ENCODE measurements at places on chromosomes 4 and X.

- DNase-seq = no peak
Observed at GRCh38 chrX:124475358-124475757, 129.0 kb downstream of the SH2D1A start.

- DNase-seq = no peak
Observed at GRCh38 chrX:33160273-33160672, 51.1 kb downstream of the DMD start.

DNA sequence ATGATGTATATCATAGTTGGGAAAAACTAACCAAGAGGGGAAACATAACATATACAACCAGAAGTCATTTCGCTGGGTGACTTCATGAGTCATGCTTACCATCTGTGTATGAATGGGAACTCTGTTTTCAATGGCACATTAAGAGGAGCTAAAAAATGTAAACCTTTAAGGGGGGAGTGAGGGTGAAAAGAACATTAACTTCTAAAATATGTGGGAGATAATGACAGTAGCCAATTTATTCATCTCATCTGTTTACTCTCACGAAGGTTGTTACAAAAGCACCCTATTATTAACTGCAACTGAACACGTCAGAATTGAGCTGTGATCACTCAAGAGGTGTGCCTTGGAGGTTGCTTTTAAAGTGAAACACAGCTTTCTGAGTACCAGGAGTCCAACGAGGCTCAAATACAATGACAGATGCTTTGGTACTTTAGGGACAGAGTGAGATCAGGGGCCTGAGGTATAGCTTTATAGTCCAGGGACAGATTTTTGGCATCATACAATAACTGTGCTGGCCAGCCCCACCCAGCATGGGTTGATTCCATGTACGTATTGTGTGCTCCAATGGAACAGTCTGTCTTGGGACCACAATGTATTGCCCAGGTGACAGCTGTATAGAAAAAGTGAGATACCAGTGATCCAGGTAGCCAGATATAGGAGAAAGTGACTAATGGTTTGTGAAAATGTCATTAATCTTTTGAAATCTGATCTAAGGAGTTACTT, 107.3 kb downstream of the AMMECR1 start:
- DNase-seq = no peak

- no peak for DNase-seq
Observed at GRCh38 chr4:132396636-132397035, 752.5 kb upstream of the PCDH10 start.

DNA sequence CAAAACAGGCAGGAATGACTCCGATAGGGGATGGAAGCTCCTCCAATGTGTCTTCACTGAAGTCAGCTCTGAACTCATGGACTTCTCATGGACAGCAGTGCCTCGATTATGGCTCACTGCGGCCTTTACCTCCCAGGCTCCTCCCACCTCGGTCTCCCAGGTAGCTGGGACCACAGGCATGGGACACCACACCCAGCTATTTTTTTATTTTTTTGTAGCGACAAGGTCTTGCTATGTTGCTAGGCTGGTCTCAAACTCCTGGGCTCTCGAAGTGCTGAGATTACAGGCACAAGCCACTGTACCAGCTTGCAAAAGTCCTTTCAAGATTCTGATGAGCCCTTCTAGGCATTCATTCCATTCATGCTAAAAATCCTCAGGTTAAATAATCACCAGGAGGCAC, 181.5 kb downstream of the NSUN7 start:
- no peak for DNase-seq

- no peak for DNase-seq
Observed at GRCh38 chr4:149719806-149720205, 95.8 kb downstream of the IQCM start.

DNA sequence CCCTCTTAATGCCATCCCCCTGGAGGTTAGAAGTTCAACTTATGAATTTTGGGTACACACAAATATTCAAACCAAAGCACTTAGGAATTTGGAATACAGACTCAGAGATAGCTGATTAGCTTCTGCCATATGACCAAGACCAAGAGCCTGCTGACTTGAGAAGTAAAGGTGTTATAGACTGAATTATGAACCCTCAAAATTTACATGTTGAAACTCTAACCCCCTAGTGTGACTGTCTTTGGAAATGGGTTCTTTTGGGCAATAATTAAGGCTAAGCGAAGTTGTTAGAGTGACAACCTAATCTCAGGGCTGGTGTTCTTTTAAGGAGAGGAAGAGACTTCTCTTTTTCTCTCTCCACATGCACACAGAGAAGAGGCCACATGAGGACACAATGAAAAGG, 151.2 kb downstream of the COX18 start:
- DNase-seq = no peak

DNA sequence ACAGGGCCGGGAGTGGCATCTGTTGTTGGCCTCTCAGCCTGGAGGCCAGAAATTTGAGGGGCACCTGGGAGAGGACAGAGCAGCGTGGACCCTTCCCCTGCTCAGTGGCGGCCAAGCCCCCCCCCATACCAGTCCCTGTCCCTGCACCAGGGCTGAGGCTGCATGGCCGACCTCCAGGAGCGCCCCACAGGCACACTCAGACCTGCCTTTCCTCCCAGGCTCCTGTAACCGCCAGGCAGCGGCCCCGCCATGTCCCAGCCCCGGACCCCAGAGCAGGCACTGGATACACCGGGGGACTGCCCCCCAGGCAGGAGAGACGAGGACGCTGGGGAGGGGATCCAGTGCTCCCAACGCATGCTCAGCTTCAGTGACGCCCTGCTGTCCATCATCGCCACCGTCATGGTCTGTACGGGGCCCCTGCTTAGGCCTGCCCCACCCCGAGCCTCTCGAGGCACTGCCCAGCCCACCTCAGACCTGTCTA, 15.3 kb downstream of the TMEM175 start:
- DNase-seq = no peak

DNA sequence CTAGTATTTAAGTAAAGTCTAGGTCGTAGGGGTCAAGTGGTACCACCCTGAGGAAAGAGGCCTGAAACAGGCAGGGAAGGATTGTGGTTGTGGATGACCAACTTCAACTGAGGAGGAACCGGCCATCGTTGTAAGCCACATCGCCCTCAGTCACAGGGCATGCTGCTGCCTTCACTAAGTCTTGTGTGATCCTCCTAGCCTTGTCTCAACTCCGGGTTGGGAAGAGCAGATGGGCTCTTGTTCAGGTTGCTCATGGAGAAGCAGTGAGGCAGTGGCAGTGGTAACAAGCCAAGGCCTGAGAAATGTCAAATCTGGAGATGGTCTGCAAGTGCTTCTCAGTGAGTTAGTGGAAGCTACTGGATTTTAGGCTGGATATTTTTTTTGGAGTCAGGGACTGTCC, 22.8 kb upstream of the NKX3-2 start:
- DNase-seq = no peak

DNA sequence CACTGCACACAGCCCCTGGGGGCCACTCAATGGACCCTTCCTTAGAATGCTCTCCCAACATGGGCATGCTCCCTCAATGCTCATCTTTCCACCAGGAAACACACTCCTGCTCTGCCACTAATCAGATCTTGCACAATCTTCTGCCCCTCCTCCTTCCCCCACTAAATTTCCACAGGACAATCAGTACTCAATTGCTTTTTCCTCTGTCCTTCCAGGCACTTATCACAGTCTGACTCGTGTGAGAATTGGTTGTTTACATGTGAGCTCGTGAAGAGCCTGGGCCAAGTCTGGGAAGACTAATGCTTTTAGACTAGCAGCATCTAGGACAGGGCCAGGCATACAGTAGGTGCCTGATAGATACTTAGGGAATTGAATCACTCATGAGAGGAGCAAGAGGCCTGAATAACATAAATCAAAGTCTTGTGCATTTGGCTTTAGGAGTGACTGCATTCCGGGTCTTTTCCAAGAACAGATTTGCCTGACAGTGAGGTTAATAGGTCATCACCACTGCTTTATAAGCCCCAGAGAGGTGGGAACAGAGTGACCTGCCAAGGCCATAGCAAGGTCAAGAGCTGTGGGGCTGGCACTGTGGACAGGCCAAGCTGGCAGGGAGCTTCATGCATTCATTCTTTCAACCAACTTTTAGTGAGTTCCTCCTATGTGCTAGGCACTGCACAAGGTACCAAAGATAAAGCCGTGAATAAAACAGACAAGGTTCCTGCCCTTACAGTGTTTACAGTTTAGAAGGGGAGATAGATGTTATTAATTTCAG, 55.0 kb downstream of the PRPS1 start:
- peak; percentile 6 for DNase-seq

- DNase-seq = no peak
Observed at GRCh38 chr4:54278216-54278615, 49.1 kb downstream of the PDGFRA start.

GRCh38 chrX:26580021-26580420, 364.1 kb downstream of the MAGEB5 start:
- no peak for DNase-seq

DNA sequence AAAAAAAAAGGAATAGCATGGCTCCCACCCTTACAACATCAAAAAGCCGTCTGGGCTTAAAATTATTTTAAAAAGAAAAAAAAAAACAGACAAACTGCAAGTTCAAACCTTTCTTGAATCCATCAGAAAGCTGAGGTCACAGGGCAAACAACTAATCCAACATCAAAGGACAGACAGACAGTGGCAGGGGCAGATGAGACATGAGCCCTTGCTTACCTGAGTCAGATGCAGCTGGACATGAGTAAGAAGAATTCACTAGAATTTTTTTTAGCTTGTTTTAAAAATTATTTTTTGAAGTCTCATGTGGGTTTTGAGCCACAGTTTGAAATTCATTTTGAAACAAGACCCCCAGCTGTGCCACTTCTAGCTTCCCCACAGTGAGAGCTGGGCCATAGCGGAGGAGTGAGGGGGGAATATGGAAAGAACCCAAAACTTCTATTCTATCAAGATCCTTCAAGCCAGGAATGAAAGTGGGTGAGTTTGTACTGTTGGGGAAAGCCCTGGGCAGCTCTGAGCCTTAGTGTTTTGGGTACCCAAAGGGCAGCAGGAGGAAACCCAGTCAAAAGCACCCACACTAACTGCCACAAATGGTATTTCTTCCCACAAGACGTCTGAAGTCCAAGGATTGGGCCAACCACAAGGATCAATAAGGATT, 111.4 kb downstream of the ATXN3L start:
- no peak for DNase-seq

Data from mesenteric fat pad (tissue), 1 donor.